Ovary (tissue), 10 donors: ENCODE measurements at places on chromosomes 2 and 18. TPM values are rescaled to one million over a fixed set of nuclear protein-coding genes. Genes with fewer than 3 reads are reported as not detected.

DNA sequence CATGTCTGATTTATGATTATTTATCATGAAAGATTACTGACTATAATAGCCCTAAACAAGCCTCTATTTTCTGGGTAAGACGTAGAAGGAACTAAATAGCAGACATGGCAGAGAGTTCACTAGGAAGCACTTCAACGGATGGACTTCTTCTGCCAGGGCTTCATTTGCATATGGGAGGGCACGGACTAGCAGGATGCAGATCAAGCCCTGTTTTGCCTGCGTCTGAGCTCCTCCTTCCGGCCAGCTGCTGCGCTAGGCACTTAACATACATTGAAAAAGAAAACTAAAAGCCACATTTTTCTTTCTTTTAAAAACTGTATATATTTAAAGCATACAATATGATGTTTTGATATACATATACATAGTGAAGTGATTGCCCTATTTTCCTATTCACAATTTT, 340.0 kb upstream of the MEX3C start:
- DNase-seq: no peak

DNA sequence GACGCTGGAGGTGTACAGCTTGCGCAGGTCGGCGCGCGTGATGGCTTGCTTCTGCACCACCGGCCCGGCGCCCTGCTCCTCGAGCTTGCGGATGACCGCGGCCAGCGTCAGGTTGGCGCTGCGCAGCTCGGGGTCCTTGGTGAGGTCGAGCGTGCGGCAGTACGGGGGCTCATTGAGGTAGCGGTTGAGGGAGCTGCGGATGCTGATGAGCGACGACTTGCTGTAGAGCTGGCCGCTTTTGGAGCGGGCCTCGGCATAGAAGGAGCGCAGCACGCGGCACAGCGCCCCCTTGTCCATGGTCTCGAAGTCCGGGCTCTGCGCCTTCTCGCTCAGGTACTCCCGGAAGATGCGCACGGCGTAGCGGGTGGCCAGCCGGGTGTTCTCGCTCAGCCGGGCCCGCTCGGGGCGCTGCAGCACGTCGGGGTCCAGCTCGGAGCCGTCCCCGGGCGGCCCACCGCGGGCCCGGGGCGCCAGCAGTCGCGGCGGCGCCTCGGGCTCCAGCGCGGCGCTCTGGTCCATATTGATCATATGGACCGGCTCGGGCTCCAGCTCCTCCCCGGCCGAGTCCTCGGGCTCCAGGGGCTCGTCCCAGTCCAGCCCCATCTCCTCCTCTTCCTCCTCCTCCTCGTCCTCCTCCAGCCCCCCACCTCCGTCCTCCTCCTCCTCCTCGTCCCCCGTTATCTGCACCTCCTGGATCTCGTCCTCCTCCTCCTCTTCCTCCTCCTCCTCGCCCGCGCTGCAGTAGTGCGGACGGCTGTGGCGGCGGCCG, 523 bp downstream of the KCTD1 start:
- DNase-seq: peak; percentile 77

DNA sequence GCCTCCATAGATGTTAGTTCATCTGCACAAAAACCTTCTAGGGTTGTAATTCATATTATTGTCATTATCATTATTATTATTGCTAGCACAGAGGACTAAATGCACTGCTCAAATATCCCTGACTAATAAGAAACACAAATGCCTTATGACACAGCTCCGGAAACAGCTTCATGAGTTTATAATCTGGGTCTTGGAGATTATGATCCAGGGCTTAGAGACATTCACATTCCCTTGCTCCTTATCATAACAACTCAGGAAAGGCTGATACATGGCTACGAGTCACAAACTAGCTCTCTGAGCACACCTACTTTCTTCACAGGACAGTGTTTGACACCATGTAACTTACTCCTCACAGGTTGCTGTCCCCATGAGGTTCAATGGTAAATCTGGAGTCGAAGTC, 102.2 kb upstream of the TTC39C start:
- no peak for DNase-seq

GRCh38 chr2:108169982-108170625, 69.7 kb upstream of the SULT1C3 start:
- DNase-seq: no peak

GRCh38 chr2:215374002-215374401, 61.9 kb downstream of the FN1 start:
- DNase-seq: no peak

DNA sequence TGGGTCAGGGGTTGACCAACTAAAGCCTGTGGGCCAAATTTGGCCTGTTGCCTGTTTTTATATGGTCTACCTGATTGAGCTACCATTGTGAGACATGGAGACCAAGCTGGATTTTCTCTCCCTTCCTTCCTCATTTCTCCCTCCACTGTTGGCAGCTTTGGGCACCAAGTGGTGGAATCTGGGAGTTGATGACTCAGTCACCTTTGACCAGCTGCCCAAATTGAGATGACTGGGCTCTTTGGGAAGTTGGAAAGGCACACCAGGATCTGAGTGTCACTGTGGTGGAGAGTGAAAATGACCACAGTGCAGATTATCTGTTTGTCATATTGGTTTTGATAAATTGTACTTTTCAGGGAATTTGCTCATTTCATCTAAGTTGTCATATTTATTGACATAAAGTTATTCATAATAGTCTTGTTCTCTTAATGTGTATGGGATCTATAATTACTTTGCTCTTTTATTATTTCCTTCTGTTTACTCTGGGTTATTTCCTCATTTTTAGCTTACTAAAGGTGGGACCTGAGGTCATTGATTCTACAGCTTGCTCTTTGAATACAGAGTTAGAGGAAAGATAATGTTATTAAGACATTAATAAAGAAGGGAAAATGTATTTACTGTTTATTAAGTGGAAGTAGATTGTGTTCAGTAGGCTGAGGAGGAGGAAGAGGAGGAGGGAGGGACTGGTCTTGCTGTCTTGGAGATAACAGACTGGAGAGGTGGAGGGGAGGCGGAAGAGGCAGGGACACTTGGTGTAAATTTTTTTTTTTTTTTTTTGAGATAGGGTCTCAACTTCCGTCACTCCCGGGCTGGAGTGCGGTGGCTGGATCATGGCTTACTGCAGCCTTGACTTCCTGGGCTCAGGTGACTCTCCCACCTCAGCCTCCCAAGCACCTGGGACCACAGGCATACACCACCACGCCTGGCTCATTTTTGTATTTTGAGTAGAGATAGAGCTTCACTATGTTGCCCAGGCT, 31.8 kb downstream of the AGFG1 start:
- DNase-seq: no peak

DNA sequence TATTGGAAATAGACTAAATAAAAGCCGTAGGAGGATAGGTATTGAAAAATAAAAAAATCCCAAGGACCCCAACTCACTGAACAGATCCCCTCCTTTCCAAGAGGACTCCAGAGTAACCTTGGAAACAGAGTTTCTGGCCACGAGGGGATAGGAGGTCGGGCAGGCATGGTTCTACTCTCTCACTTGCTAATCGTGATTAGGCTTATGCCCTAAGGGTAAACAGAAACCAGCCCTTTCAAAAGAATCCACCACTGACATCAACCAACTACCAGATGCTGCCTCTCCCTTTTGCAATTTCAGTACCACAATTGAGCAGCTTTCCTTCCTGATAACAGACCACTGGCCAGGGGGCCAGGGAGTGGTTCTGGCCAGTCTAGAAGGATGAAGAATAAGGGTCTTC, 477.8 kb downstream of the EIPR1 start:
- no peak for DNase-seq

- DNase-seq: no peak
These were observed 60.0 kb downstream of the DOCK10 start for GRCh38 chr2:224982226-224982625.

DNA sequence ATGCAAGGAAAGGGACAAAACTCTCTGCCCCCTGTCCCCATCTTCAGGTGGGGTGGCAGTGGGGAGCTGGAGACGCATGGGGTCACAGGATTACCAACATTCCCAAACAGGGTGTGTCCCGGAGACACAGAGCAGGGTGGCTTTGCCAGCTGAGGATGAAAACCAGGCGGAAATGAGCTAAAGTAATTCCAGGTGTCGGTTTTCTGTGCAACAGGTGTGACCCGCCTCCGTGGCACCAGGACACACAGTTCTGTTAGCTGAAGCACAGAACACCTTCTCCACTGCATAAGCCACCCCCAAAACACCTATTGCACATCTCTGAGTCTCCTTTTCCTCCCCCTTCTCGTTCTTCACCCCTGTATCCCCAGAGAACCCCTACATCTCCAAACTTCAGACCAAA, 122.7 kb upstream of the GLI2 start:
- no peak for DNase-seq

DNA sequence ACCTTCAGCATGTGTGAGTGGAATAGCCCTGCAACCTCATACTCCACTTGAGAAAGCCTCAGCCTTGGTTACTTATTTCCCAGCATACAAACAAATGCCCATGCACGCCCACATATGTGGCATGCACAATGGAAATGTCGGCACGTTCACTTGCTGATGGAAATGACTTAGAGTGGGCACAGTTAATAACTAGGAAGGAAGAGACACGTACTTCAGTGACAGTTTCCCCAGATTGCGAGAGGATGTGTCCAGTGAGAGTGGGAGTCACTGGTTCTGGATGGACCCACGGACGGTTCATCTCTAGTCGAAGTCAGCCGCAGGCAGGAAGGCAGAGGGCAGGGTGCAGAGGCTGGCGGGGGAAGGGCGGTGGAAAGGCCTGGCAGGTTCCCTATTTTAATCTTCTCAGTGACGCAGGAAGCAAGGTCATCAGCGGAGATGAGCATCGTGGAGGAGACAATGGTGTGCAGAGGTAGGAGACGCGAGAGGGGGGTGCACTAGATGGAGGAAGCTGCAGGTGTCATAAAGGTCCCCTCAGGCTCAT, 350.7 kb upstream of the MYT1L start:
- DNase-seq: no peak

DNA sequence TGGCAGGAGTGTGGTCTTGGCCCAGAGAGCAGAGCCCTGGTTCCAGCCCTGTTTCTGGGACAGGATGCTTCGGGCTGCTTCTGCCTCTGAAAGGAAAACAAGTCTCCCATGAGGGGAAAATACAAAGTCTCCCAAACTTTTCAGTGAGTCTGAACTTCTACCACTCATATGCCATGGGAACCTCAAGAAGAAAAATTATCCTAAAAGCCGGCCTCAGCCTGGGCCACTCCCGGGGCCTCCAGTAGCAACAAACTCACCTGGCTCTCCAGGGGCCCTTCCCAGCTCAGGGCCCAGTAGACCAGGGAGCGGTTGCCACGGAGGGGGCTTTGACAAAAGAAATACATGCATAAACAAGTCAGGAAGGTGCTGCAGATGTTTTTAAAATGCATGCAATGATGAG, 289.2 kb upstream of the HDAC4 start:
- DNase-seq: no peak

DNA sequence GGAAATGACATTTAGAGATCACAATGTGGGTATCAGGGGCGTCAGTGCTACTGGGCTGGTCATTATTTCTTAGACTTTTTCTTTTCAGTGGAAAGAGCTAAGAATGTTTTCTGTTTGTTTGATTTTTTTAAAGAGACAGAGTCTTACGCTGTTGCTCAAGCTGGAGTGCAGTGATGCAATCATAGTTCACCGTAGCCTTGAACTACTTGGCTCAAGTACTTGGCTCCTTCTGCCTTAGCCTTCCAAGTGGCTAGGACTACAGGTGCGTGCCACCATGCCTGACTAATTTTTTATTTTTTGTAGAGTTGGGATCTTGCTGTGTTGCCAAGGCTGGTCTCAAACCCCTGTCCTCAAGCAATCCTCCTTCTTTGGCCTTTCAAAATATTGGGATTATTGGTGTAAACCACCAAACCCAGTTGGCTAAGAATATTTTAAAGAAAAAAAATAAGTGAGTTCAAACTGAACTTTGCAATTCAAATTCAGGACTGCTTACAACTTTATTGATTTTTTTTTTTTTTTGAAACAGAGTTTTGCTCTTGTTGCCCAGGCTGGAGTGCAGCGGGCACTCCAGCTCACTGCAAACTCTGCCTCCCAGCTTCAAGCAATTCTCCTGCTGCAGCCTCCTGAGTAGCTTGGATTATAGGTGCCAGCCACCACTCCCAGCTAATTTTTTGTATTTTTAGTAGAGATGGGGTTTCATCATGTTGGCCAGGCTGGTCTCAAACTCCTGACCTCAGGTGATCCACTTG, 154.2 kb downstream of the MIB1 start:
- DNase-seq: peak; percentile 43

DNA sequence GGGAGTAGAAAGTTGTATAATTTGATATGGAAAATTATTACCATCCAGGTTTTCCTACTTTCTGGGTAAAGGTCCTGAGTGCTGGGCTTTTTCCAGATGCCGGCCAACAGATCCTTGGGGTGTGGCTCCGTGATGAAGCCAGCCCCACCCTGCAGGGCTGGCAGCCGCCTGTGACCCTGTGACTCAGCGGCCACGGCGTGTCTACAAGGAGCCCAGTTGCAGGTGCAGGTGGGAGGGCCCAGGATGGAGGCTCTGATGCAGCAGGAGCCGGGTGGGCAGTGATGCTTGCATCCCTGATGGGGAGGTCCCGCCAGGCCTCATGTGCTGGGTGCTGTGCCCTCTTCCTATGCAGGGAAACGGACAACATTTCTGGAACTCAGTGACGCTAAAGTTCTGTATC, 96.0 kb upstream of the ALKAL2 start:
- no peak for DNase-seq

- DNase-seq: no peak
These were observed 198.6 kb upstream of the CWC22 start for GRCh38 chr2:180205621-180206235.

DNA sequence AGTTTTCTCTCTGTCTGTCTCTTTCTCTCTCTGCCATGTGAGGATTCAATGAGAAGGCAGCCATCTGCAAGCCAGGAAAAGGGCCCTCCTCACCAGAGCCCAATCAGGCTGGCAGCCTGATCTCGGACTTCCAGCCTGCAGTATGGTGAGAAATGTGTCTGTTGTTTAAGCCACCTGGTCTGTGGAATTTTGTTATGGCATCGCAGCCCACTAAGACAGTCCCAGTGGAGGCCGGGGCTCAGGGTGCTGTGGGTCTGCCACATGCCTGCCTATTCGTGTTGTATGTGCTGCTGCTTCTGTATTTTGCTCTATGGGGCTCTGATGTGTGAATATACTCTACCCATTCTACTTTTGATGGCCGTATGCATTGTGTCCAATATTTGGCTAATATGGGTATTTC, 139.0 kb upstream of the HS6ST1 start:
- DNase-seq: no peak

GRCh38 chr2:128436479-128437203, 118.0 kb upstream of the HS6ST1 start:
- DNase-seq: peak; percentile 7

- DNase-seq: no peak
These were observed 5.8 kb downstream of the MYO5B start for GRCh38 chr18:50189160-50189559.

RSAD2 gene
- total RNA-seq: 3.5 TPM

RFTN2 gene
- 22.1 TPM for total RNA-seq

NAPG gene
- total RNA-seq: 22.5 TPM

UGT1A8 gene
- not detected for total RNA-seq

GAD1 gene
- 0.23 TPM for total RNA-seq

SKA1 gene
- total RNA-seq: not detected

CXCR1 gene
- not detected for total RNA-seq

MDH1 gene
- total RNA-seq: 74.0 TPM

HOXD4 gene
- 16.5 TPM for total RNA-seq

FHOD3 gene
- 3.5 TPM for total RNA-seq
